Stimulated activated CD4-positive, alpha-beta T cell treated with anti-CD3 and anti-CD28 coated beads, Interleukin-1b, Interleukin-23, amount 100 ng/mL, for 1 hour (primary cell): ENCODE measurements at places on chromosomes 3 and 15.

- no peak for DNase-seq
These were observed 5.9 kb upstream of the RTF1 start for GRCh38 chr15:41411031-41411430.

GRCh38 chr3:146125951-146126350, 35.0 kb downstream of the PLOD2 start:
- DNase-seq: no peak

GRCh38 chr3:42655980-42656679, 2.6 kb downstream of the ZBTB47 start:
- no peak for DNase-seq

DNA sequence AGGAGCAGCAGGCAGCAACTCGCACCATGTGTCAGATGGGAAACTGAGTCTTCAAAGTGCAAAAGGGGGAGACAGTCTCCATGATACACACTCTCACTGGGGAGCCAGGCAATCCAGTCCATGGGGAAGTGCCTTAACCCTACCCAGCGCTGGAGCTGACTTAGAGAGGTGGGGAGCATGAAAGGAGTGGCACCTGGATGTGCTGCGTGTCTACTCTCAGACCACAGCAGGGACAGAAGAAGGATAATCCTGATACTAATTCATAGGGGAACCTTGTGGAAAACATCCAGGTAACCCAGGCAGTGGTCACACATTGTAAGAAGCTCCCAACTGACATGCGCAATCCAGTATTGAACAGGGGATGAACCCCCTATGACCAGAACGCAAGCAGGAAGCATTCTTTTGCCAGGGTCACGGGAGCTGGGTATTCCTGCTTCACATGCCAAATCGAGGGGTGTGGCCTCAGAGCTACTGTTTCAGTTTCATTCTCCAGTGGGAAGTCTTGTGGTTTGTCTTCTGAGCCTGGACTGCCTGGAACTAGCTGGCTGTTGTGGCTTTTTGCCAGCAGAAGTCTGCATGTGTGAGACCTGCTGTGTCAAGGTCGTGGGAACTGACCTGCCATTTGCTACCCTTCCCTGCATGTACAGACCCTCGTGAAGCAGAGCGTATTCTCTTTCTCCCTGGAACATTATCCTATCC, 367.6 kb upstream of the NDN start:
- DNase-seq: no peak

GRCh38 chr3:53939813-53940212, 48.2 kb upstream of the SELENOK start:
- DNase-seq: no peak

GRCh38 chr3:155281912-155282311, 11.6 kb downstream of the STRIT1 start:
- DNase-seq: no peak

DNA sequence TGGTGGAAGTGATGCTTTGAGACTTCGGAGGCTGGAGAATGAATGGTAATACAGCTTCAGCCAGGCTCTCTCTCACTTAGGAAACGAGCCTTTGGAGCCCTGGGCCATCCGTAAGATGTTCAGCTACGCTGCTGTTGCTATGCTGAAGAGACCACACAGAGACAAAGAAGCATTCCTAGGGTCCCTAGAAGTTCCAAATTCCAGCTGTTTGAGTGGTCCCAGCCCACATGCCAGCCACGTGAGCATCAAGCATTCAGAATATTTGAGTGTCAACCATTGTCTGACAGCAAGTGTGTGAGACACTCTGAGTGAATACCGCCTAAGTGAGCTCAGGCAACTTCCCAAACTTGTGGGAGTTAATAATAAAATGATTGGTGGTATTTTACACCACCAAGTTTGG, 212.9 kb downstream of the CD47 start:
- DNase-seq: no peak

GRCh38 chr15:67405208-67406191, 115.4 kb upstream of the C15orf61 start:
- DNase-seq: no peak

DNA sequence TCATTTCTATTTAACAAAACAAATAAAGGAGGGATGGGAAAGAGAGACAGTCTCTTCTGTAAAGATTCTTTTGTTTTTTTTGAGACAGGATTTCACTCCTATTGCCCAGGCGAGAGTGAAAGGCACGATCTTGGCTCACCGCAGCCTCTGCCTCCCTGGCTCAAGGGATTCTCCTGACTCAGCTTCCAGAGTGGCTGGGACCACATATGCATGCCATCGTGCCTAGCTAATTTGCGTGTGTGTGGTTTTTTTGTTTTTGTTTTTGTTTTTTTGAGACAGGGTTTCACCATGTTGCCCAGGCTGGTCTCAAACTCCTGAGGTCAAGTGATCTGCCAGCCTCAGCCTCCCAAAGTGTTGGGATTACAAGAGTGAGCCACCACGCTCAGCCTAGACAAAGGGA, 23.3 kb downstream of the STAG1 start:
- DNase-seq: no peak
